ENCODE measurements at places on chromosomes 2 and 18. TPM values are rescaled to one million over a fixed set of nuclear protein-coding genes. Genes with fewer than 3 reads are reported as not detected.
A peak's percentile ranks its signal among the peaks of the same experiment; 100 is the strongest.

GRCh38 chr2:96097441-96097840 lies 18.9 kb downstream of the ADRA2B start:
- no peaks in the 10 kb centered on the region for H3K4me1 ChIP-seq
- DNase-seq = no peak
- H3K36me3 ChIP-seq = no peaks in the 10 kb centered on the region
- no peak overlapping the region for H3K27ac ChIP-seq
- peaks cover 14% of the 10 kb centered on the region for H3K27me3 ChIP-seq
- no peak overlapping the region for H3K4me3 ChIP-seq

- H3K27ac ChIP-seq = no peak overlapping the region
- H3K27me3 ChIP-seq = no peaks in the 10 kb centered on the region
- H3K4me3 ChIP-seq = no peak overlapping the region
Observed at GRCh38 chr2:126221506-126221905, 434.5 kb upstream of the GYPC start.

DNA sequence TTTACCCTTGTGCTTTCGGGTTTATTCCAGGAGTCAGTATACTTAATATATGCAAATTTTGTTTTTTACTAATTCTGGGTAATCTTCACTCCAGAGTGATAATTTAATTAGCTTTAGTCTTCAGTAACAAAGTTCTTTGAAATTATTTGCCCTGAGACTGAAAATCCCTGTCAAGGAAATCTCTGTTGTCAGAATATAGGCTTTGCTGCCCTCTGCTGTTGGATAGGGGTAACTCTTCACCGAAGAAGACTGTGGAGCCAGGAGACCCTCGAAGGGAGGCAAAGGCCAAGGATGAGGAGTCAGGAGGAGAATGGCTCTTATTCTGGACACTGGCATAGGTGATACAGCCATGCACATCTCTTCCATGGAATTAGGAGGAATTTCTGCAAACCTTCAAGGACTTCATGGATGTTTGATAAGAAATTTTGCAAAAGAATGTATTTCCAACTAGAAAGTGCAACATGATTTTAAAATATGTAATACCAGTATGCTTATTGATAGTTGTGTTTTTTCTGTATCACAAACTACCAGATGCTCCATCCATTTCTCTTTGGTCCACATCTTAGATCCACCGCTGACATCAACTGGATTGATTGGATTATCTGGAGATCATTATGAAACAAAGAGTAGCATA lies 182.3 kb downstream of the RDH14 start:
- peaks cover 6% of the 10 kb centered on the region for H3K27me3 ChIP-seq
- H3K4me3 ChIP-seq = no peak overlapping the region
- H3K36me3 ChIP-seq = no peaks in the 10 kb centered on the region
- peak; percentile 32 for DNase-seq

- H3K4me3 ChIP-seq = no peak overlapping the region
- H3K4me1 ChIP-seq = peaks cover 32% of the 10 kb centered on the region
- peaks cover 22% of the 10 kb centered on the region for H3K36me3 ChIP-seq
- no peak for DNase-seq
- no peak overlapping the region for H3K27ac ChIP-seq
Observed at GRCh38 chr2:97871096-97871780, 124.5 kb downstream of the TMEM131 start.

DNA sequence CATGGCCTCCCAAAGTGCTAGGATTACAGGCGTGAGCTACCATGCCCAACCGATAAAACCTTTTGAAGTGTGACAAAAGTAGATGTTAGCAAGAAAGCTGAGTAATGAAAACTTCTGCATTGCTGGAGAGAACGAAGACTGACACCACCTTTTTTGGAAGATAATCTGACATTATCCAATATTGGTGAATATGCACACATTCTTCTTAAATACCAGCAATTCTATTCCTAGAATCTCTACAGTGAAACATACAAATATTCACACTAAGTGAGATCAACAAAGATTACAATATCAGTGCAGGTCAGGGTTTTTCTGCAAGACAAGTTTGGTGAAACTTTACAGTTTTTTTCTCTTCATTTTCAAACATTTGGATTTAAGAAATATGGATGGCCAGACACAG lies 7.8 kb downstream of the PIAS2 start:
- no peak for DNase-seq
- H3K27me3 ChIP-seq = no peaks in the 10 kb centered on the region
- H3K4me3 ChIP-seq = no peak overlapping the region
- H3K27ac ChIP-seq = no peak overlapping the region
- H3K4me1 ChIP-seq = peaks cover 14% of the 10 kb centered on the region
- H3K36me3 ChIP-seq = peaks cover 17% of the 10 kb centered on the region

DNA sequence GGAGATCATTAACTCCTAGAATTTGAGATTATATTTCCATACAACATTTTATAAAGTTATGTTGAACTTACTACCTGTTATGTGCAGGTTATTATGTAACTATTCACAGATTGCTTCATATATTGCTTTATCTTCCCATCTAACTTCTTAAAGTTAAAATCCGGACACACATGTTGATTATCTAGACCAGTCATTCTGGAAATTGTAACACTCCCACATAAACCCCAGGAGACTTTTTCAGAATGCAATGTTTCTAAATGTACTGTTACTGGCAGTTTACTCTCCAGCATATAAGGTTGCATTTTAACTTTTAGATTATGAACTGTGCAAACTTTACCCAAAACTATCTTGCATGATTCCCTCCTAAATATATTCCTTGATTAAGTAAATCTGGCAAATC lies 70.5 kb upstream of the FAM117B start:
- no peaks in the 10 kb centered on the region for H3K4me1 ChIP-seq
- H3K27me3 ChIP-seq = no peaks in the 10 kb centered on the region

GRCh38 chr2:45872211-45872610 lies 220.7 kb downstream of the PRKCE start:
- DNase-seq = no peak
- no peak overlapping the region for H3K4me3 ChIP-seq
- H3K27me3 ChIP-seq = no peaks in the 10 kb centered on the region
- peaks cover 22% of the 10 kb centered on the region for H3K36me3 ChIP-seq
- H3K4me1 ChIP-seq = peaks cover 46% of the 10 kb centered on the region

UGT1A8 gene
- total RNA-seq = not detected

SUMO1 gene
- total RNA-seq = 101 TPM
